ENCODE measurements at places on chromosomes 7 and 10.
A peak's percentile ranks its signal among the peaks of the same experiment; 100 is the strongest.

- DNase-seq, result peak; percentile 86
Measured at GRCh38 chr7:105013816-105014692, at the start of gene KMT2E. TSS of gene KMT2E (plus strand) at chr7:105014205. CDS start at chr7:105040953, 26,748 bp downstream.

DNA sequence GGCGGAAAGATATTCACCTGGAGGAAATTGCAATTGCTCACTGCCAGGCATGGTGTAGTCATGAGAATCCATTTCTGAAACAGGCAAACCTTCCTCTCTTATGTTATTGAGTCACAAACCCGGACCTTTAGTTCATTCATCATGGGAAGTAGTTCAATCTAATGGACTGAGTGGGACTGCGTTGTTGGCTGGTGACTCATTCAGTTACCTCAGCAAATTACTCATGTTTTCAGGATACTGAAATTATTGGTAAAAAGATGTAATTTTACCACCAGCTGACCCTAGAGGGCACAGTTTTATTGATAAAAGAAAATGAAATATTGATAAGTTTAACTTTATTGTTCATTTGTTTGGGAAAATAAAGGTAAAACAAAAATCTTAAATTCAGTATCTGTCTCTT, 1194.4 kb upstream of the SORCS1 start:
- peak; percentile 12 for DNase-seq

GRCh38 chr7:130452951-130453350, 12.1 kb upstream of the CEP41 start:
- DNase-seq, result no peak

- no peak for DNase-seq
Measured at GRCh38 chr7:29262191-29262917, 67.8 kb downstream of the CHN2 start.

- DNase-seq, result peak; percentile 79
Measured at GRCh38 chr10:73076360-73077183, 20.1 kb downstream of the P4HA1 start.

- DNase-seq, result no peak
Measured at GRCh38 chr7:66047426-66047825, 28.2 kb upstream of the ASL start.

- DNase-seq, result no peak
Measured at GRCh38 chr10:58976254-58976653, 200.2 kb upstream of the PHYHIPL start.

GRCh38 chr10:10677479-10677878, 340.2 kb upstream of the CELF2 start:
- DNase-seq, result peak; percentile 46

GRCh38 chr7:157120181-157120580, 18.5 kb upstream of the UBE3C start:
- no peak for DNase-seq
